ENCODE measurements at places on chromosomes 3 and 15. TPM values are rescaled to one million over a fixed set of nuclear protein-coding genes. Genes with fewer than 3 reads are reported as not detected.

PDZRN3 gene
- 18.3 TPM for total RNA-seq

DNA sequence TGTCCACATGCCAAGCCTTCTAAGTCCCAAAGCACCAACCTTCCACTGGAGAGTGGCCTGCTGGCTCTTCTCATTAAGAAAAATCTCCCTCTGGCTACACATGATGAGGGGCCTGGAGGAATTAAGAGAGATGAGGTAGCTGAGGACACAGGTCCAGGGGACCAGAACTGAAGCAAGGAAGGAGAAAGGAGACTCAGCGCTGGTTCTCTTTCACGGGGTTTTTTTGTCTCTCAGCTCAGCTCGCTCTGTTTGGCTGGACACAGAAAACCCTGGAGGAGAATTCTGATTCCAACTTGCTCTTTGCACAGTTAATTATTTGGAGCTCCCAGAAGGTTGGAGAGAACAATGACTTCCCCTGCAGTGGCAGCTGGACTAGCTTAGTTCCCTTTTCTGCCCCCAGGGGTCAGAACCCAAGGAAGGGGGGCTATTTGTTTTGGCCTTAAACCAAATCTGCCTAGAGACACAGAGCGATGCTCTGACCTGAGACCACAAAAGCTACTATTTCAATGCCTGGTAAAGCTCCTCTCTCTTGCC is 507.6 kb downstream of the FHIT start:
- DNase-seq, result peak; percentile 34

DNA sequence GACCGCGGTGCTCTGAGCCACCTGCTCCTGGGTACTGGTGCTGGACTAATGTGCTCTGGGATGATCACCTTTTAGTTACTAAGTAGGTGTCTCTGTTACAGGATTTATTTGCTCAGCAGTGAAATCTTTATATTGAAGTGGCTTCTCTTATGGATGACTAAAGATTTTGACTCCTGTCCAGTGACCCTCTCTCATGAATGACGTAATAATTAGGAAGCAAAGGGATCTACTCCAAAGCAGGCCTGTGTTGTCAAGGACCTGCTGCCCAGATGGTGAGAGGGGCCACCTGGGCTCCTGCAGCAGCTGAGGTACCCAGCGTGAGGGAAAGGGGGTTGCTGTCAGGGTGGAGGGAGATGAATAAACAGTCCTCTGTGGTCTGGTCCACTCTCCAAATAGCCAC is 263.6 kb downstream of the GABRG3 start:
- no peak for DNase-seq

- peak; percentile 44 for DNase-seq
Observed at GRCh38 chr3:38646062-38646461, 3.4 kb downstream of the SCN5A start.

DNA sequence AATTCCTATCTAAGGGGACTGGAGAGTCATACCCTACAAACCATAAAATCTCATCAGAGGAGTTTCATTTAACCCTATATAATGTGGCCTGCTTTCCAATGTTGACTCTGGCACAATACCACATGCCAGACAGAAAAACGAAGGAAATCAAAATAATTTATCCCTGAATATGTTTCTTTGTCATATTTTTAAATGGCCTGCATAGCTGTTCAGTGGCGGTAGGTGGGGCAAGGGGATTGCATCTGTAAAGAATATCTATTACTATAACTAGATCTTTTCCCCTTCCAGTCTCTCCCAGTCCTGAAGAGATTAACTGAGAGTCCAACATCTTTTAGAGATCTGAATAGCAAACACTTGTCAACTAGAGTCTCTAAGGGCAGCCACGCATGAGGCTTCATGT is 278.1 kb upstream of the CTNNB1 start:
- no peak for DNase-seq

Measured in osteoblast (primary cell).